ENCODE measurements at places on chromosomes 13 and 19. TPM values are rescaled to one million over a fixed set of nuclear protein-coding genes. Genes with fewer than 3 reads are reported as not detected.

Gene GALP
- not detected for total RNA-seq

Gene FFAR2
- not detected for total RNA-seq

Gene GNA15
- 93.0 TPM for total RNA-seq

Gene TLE6
- total RNA-seq = not detected

Gene DLEU7
- not detected for total RNA-seq

Gene CLEC11A
- under 0.01 TPM for total RNA-seq
